ENCODE measurements at places on chromosomes 2 and 18.

- DNase-seq = no peak
These were observed 124.7 kb upstream of the PPP1CB start for GRCh38 chr2:28626891-28627421.

DNA sequence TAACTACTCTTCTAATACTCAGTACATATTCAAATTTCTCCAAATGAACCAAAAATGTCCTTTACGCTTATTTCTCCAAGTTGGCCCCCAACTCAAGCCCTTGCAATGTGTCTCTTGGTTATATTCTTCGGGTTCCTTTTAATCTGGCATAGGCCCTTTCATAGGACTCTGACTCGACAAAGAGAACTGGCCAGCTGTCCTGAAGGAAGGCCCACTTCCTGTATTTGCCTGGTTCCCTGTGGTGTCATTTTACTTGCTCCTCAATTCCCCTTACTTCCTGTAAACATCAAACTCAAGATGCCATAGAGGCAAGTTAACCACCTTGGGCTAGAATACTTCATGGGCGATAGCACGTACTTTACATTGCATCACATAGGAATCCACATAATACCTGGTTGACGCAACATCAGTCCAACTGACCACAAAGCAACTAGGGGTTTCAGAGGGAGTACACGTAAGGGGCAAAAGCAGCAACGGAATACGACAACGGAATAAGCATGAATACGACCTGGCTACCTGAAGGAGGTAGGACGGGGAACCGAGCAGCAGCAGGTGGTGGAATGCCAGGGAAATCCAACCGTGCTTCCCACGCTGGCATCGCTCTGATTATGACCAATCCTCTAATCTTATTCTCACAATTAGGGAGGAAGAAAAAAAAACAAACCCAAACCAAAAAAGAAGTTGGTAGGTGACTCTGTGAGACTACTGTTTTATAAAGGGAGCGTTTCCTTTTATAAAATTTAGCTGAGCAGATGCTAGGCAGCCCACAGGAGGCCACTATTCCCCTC, 823 bp upstream of the GORASP2 start:
- no peak for DNase-seq

GRCh38 chr2:22999951-23000350, 385.0 kb upstream of the KLHL29 start:
- no peak for DNase-seq

DNA sequence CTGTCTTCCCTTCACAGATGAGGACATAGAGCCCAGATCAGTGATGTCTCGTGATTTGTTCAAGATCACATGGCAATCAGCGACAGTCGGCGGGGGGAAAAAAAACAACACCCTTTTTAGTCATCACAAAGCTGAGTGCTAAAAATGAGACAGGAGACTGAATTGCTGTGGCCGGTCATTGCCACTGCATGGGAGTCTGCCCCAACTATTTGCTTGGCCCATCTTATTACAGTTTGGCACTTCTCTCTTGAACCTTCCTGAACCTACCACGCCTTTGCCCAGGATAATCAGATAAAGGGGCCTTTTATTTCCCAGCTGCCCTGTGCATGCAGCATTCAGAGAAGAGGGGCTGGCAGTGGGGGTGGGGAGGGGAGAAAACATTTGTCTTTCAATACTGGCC, 42.7 kb downstream of the SETBP1 start:
- no peak for DNase-seq

DNA sequence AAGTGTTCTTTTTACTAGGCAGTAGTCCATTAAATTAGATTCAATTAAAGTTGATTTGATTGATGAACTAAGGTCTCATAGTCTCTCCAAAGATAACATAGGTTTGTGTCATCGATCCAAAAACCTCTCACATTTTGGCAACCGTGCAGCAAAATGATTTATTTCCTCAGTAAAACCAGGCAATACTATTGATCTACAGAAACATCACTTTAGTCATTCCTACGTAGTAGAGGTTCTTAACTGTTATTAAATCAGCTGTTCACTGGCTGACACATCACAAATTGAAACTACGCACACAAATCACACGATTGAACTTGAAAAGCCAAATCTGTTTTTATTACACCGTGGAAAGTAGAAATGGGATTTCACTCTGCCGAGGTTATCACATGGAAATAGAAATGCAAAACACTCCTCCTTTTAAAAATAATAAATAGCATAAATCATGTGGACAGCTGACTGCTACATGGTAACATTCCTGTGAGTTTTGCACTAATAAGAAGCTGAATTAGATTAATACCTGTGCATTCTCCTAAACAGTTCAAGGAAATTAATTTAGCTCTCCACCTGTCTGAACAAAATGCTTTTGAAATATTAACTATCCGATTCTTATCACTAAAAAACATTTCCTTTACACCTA, 262.5 kb downstream of the CDH20 start:
- no peak for DNase-seq

- DNase-seq = no peak
These were observed 26.9 kb upstream of the GPR75 start for GRCh38 chr2:53886406-53887280.

GRCh38 chr18:44733069-44733753, 52.5 kb downstream of the SETBP1 start:
- DNase-seq = no peak

GRCh38 chr2:10906926-10907625, 4.7 kb upstream of the KCNF1 start:
- DNase-seq = no peak

- no peak for DNase-seq
These were observed 79.0 kb downstream of the TTC21B start for GRCh38 chr2:165874445-165875039.

- no peak for DNase-seq
These were observed 593 bp upstream of the NRBP1 start for GRCh38 chr2:27427863-27428212.

DNA sequence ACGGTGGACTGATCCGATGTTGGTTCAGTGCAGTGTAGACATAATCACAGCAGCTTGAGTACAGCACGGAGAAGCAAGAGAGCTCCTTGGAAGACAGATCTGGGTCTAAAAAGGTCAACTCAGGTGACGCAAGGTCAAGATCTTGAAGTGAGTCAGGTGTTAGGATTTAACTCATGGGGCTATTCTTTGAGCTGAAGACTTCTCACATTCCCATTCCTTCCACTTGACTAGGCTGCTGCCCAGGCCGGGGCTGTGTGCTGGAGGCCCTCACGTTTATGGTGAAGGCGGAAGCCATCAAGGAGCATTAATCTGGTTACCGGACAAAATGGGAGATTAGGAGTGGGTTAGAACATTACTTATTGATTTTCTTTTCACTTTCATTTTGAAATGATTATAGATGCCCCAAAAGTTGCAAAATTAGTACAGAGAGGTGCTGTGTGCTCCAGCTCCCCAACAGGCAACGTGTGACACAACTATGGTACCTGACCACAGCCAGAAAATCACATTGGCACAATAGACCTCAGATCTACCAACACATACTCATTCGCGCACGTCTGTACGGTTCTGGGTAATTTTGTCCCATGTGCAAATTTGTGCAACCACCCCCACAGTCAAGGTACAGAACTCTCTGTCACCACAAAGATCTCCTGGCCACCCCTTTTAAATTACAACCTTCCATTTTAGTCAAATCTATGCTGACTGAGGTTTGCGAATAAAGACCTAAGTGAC, 77.6 kb upstream of the SEC11C start:
- no peak for DNase-seq

- no peak for DNase-seq
These were observed 66.6 kb downstream of the EPB41L3 start for GRCh38 chr18:5476961-5477800.

- no peak for DNase-seq
These were observed 200.3 kb downstream of the NYAP2 start for GRCh38 chr2:225599856-225600255.

DNA sequence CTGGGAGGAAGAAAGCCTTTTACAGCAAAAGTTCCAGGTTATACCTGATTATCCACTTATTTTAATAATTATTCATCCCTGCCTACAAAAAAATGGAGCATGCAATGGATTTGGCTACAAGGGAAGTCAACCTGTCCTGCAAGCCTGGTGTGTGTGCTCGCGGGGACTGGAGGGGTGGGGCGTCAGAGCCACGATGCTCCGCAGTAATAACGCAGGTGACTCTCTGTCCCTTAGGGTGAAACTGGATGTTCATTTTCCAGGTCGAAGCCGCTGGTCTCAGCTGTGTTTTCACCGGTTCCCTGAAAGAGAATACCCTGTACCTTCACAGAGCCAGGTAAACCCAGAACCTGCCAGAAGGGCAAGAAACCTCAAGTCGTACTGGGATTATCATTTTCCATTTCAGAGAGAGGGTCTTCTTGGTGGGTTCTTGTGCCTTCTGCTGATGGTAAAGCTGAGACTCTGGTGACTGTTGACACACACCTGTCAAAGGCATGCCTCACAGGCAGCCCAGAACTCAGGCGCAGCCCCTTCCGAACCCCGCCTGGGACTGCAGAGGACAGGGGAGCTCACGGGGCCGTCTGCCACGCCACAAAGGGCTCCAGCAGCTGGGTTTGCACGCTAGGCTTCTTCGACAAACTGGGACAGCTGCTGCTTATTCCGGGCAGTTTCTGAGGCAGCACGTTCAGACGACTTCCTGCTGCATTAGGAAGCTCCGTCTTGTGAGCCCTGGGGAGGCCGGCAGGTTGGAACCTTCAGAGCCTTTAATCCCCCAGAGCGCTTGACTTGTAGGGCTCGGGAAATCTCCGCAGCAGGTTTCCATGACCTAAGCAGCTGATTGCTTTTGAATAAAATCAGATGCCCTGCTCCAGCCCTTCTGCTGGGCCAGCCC, 58.6 kb downstream of the KCNG2 start:
- no peak for DNase-seq

DNA sequence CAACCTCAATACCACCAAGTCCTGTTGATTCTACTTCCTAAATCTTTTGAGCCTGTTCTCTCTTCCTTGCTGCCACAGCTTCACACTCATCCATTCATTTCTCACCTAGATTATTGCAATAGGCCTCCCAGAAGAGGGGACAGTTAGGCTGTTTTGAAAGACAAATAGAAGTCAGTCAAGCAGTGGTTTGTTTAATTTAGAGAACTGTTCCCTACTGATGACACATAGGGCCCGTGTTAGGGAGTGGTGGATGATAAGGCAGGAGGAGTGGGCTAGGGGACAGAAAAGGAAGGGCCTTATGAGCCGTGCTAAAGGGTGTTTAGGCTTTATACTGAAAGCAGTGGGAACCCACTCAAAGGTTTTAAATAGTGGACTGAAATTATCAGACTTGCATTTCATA, 59.6 kb upstream of the ZFP36L2 start:
- no peak for DNase-seq

DNA sequence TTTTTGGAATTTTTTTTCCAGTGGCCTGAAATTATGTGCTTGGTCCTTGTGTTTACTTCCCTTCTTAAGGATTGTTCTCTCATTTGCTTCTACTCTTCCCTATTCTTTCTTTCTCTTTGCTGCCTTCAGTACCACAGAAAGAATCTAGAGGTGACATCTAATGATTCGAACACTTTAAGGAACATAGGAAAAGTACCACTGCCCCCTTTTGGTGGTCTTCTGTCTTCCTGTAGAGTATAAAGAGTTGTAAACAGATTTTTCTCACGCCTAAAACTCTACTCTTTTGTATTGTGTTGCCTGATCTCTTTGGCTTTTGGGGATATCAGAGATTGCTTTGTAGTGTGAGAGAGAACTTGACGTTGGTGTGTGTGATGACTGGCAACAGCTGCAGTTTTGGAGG, 7.0 kb upstream of the SCTR start:
- no peak for DNase-seq

DNA sequence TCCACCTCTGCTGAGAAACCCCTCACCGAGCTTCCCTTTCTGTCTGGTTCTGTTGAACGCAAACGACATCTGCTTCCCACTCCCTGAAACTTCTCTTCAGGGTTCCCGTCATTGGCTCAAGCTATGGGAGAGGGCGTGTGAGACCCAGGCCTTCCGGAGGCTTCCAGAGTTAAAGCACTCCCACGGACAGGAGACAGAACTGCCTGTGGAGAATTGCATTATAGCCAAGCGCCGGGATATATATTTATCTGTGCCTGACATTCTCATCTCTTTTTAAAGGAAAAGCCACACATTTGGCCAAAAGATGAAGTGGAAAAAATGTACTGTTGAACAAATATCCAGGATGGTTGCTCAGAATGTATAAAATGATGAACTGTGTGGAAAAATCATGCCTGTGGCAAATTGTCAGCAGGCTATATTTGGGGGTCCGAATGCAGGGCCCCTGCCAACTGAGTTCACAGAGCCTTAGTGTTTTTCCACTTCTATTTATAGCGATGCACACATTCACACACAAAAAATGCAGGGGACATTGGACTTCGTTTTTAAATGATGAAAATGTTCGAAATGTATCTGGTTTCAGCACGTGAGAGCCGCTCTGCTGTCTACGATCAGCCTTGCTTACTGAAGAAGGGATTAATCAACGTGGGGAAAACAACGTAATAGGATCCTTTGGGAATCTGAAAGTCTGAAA, 59.5 kb downstream of the E2F6 start:
- DNase-seq = no peak

GRCh38 chr2:10709290-10709939, 12.0 kb upstream of the ATP6V1C2 start:
- DNase-seq = no peak

- DNase-seq = no peak
These were observed 90.7 kb downstream of the NRP2 start for GRCh38 chr2:205772983-205773382.

DNA sequence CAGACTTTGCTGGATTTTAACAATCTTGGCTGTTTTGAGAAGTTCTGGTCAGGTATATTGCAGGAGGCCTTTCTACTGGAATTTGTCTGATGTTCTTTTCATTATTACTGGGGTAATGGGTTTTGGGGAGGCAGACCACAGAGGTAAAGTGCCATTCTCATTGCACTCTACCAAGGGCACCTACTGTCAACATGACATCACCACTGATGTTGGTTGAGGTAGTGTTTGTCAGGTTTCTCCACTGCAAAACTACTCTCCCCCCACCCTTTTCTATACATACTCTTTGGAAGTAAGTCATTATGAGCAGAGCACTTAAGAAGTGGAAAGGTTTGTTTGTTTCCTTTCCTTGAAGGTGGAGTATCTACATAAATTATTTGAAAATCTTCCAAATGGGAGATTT, 27.0 kb downstream of the PRKD3 start:
- DNase-seq = no peak

DNA sequence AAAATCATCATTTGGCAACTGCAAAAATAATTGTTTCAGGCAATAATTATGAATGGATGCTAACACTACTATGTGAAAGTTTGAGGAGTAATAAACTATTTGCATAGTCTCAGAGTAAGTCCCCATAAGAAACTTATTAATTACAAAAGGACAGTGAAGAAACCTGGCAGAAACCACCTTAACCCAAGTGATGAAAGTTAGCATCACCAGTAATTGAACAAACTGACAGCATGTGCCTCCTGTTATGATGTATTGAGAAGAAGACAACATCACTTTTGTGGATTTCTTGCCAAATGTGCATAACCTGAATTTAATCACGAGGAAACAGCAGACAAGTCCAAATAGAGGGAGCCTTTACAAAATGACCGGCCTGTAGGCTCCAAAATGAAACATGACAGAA, 183.3 kb upstream of the SP5 start:
- no peak for DNase-seq

DNA sequence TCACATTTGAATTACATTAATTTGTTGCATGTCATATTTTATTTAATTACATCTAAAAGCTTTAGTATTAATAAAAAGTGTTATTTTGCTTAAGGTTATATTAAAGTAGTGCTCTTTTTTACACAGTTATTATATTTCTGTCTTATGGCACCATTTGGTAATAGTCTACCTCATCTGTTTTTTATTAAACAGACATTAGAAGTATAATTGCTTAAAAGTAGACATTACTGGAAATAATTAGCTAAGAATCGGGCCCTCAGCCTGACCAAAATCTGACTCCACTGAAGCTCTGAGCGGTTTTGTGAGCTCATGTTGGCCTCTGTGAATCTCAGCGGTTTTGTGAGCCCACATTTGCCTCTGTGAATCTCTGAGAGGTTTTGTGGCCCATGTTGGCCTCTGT, 102.5 kb upstream of the SNTG2 start:
- no peak for DNase-seq
